ENCODE measurements at places on chromosomes 5 and 9.

GRCh38 chr9:16278326-16278999, 592.0 kb downstream of the BNC2 start:
- no peak for DNase-seq

- DNase-seq, result no peak
Observed at GRCh38 chr5:107717816-107718215, 47.1 kb upstream of the EFNA5 start.

DNA sequence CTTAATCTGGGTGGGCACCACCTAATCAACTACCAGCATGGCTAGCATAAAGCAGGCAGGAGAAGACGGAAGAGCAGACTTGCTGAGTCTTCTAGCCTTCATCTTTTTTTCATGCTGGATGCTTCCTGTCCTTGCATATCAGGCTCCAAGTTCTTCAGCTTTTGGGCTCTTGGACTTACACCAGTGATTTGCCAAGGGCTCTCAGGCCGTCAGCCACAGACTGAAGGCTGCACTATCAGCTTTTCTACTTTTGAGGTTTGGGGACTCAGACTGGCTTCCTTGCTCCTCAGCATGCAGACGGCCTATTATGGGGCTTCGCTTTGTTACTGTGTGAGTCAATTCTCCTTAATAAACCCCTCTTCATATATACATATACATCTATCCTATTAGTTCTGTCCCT, 180.2 kb downstream of the TRPM3 start:
- no peak for DNase-seq

DNA sequence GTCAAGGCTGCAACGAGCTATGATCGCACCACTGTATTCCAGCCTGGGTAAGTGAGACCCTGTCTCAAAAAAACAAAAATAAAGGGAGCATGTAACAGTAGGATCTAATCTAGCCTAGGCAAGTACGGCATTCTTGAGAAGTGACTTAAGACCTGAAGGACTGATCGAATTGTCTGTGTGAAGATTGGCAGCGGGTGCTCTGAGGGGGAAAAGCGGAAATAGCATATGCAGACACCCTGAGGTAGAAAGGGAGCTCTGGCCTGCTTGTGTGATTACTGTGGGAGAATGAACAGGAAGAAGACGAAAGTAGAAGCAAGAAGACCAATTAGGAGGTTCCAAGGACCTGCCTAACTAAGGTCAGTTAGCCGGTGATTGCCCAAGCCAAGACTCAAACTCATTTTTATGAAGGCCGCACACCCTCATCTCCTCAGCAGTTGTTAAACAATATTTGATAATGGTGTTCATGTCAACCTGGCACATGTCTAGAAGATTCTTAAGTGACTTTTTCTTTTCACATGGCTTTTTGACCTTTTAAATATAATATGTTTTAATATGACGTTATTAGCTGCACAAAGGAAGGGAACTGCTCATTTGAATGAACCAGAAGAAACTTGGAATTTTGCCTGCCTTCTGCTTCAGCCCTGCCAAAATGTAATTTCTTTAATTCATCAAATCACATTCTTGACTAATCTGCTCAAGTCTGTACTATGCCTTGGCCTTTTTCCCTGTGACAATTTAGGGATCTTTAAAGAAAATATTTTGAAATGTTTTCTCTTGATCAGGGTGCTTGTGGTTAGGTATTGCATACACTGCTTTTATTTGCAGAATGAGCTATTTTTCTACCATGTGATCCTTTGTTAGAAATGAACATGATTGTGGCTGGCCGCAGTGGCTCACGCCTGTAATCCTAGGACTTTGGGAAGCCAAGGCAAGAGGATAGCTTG, 289.2 kb upstream of the DMRT1 start:
- no peak for DNase-seq

- no peak for DNase-seq
Observed at GRCh38 chr5:126998201-126998631, 32.1 kb downstream of the MARCHF3 start.

DNA sequence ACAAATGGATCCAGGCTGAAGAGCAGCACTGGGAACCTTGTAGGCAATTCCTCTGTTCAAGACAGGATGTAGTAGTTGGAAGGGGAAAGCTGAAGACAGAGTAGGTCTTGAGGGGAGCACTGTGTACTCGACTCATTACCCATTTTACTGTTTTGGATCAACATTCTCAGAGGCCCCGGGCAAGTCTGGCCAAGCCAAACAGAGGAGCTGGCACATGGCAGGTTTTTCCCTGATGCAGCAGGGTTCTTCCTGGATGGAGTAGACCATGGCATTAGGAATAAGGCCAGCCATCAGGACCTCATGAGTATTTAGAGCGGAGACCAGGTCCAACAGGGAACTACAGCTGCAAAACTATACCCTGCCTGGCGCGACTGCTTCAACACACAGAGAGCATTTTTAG, 4.4 kb downstream of the SVEP1 start:
- no peak for DNase-seq

- peak; percentile 95 for DNase-seq
Observed at GRCh38 chr9:131755541-131756198, 15.8 kb upstream of the RAPGEF1 start.

- peak; percentile 69 for DNase-seq
Observed at GRCh38 chr9:127214421-127215267, 49.9 kb upstream of the GARNL3 start.

All from nephron progenitor cell (in vitro differentiated cells).